ENCODE measurements at places on chromosomes 5 and 9.

DNA sequence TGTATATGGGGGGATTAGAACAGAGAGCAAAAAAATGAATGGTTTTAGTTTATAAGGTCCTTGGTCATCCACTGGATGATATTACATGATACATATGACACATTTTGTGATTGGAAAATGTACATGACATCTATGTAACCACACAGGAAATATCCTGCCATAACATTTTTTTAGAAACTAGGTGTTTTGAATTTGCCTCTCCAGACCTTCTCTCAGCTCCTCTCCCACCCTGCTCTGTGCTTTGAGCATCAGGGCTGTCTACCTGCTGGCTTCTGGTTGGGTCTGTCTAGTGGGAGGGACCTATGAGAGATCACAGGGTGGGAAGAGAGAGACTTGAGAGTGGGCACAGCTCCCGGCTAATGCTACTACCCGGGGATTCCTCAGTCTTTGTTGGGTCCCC is 24.4 kb downstream of the AKNA start:
- DNase-seq = no peak

DNA sequence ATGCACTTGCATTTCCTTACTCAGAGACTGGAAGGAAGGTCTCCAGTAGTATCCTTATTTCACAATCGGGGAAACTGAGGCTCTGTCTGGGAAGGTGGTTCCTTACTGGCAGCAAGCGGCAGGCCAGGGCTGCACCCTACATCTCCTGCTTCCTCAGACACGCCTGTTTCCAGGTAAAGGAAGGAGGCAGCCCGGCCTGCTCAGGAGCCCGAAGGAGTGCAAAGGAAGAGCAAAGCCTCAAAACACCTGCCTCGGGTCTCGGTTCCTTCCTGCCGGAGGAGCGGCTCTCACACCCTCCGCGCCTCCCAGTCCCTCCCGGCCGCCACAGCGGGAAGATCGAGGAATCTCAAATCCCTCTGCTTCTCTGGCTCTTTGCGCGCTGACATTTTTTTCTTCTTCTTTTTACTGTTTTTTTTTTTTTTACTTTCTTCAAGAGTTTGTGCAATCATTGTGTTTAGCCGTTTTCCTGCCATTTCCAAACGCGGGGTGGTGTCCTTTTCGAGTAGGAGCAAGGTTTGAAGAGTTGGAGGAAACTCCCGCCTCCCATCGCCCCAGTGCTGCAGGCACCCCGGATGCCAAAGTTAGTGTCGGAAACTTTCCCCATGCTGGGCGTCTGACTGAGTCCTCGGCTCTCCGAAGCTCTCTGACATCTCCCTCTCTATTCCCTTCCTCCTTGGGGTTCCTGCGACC is 1.0 kb downstream of the GGTA1 start:
- peak; percentile 48 for DNase-seq

DNA sequence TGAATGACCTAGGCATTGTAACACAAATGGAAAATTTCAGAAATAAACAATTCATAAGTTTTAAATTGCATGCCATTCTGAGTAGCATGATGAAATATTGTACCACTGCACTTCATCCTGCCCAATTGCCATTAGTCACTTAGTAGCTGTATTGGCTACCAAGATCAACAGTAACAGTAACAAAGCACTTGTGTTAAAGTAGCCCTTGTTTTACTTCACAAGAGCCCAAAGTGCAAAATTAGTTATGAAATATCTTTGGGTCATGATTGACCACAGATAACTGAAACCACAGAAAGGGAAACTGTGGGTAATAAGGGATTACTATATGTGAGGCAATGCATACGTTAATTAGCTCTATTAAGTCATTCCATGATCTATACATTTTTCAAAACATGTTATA is 33.3 kb upstream of the RORB start:
- no peak for DNase-seq

DNA sequence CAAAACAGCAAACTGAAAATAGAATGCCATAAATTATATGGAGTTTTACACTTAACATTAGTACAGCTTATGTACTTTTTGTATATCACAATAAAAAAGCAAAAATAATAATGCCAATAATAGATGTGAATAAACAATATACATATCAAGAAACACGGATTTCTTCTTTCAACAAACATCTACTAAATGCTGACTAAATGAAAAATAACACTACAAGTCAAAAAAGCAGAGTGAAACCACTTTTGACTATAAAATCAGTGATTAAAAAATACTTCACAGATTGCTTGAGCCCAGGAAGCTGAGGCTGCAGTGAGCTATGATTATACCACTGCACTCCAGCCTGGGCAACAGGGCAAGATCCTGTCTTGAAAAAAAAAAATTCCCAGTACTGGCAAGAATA is 32.2 kb downstream of the FANCC start:
- no peak for DNase-seq

GRCh38 chr5:1846583-1846982 is 36.1 kb downstream of the IRX4 start:
- no peak for DNase-seq

- no peak for DNase-seq
These were observed 213.9 kb upstream of the FBXL7 start for GRCh38 chr5:15285901-15286583.

- DNase-seq = no peak
These were observed 207.4 kb downstream of the PAPPA start for GRCh38 chr9:116360989-116361388.

DNA sequence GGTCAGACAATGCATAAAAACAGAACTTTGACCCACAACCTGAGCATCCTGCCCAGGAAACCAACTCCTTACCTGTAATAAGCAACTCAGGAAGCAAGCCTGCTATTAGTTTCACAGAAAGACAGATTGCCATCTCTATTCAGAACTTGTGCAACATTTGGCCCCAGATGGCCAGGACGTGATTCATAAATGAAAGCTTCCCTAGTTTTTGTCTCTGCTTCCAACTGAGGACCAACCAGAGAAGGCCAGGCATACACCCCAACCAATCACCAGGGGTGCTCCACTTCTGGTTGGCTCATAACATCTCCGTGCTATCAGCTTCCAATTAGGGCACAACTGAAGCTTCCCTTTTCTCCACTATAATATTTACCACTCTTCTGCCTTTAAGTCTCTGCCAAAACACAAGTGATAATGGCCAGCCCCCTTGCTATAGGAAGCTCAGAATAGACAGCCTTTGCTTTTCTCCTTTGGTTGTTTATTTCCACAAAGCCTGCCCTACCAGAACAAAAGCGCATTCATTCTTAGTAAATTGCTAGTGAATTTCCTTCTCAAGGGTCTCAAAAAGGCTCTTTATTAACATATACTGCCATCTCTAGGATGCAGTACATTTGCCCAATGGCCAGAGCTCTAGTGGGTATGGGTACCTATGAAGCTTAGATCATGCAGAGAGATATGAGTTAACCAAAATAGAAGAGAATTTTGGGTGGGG is 289.7 kb upstream of the DAP start:
- DNase-seq = no peak

GRCh38 chr9:104589626-104590025 is 9.6 kb downstream of the OR13C5 start:
- no peak for DNase-seq

DNA sequence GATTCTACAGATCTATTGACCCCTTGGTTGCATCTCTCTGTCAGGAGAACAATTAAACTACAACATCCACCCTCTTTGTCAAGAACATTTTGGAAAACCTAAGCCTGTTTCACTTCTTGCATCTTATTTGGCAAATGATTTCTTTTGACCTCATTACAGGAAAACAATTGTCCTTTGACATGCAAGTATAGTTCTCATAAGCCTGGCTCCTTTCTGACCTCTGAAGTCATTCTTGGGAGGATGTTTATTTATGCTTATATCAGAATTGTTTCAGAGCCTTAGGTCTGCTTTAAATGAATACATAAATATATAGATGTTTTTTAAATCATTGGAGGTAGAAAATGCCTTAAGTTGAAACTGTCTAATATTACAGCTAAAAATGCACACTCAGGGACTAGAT is 361.3 kb upstream of the PTGER4 start:
- DNase-seq = no peak

GRCh38 chr5:135238622-135239452 is 160.2 kb downstream of the MACROH2A1 start:
- DNase-seq = no peak

DNA sequence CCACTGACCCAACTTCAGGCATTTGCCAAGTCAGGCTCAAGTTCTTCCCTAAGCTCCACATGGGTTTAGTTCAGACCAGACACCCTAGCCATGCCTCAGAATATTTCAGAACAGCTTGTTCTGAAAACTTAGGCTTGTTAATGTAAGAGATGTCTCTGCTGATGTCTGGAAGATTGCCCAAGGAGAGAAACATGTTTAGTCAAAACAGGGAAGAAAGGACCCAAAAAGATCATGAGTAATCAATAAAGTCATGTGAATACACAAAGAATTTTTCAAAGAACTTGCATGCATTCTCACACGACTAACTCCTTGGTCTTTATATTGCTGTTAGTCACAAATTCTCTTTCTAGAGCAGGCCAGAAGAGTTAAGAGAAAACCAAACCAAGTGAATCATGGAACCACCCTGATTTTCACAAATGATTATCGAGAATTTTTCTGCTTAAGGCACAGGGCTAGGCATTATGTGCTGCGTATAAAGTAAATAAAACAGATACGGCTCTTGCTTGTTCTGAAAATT is 158.1 kb upstream of the HMHB1 start:
- DNase-seq = no peak

DNA sequence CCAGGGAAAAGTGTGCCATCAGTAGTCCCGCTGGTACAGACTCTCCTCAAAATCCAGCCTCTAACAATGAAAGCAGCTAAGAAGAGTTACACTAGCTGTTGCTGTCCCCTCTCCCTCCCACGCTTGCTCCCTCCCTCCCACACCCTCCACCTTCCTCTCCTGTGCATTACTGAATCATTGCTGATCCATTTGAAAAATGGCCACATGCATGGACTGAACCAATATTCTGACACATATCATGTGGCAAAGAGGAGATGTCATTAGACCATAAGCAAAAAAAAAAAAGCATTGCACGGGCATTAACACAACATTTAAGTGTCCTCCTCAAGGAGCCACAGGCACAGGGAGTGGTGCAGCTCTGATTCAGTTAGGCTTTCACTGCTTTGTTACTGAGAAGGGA is 37.9 kb downstream of the LHFPL2 start:
- no peak for DNase-seq

DNA sequence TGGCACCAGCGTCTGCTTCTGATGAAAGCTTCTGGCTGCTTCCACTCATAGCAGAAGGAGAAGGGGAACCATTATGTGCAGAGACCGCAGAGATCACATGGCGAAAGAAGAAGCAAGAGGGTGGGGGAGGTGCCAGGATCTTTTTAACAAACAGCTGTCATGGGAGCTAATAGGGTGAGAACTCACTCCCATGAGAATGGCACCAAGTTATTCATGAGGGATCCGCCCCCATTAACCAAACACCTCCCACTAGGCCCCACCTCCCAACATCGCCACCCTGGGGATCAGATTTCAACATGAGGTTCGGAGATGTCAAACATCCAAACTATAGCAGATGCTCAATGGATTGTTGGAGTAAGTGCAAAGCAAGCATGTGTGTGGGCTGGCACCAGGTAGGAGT is 125.8 kb upstream of the SLIT3 start:
- DNase-seq = no peak

GRCh38 chr5:643811-644271 is 31.7 kb downstream of the CEP72 start:
- no peak for DNase-seq

- no peak for DNase-seq
These were observed 1.3 kb upstream of the ACOT12 start for GRCh38 chr5:81395262-81395661.

- DNase-seq = no peak
These were observed 17.0 kb downstream of the TTLL11 start for GRCh38 chr9:122076117-122076516.

GRCh38 chr5:134592141-134592746 is 40.4 kb downstream of the SAR1B start:
- no peak for DNase-seq

DNA sequence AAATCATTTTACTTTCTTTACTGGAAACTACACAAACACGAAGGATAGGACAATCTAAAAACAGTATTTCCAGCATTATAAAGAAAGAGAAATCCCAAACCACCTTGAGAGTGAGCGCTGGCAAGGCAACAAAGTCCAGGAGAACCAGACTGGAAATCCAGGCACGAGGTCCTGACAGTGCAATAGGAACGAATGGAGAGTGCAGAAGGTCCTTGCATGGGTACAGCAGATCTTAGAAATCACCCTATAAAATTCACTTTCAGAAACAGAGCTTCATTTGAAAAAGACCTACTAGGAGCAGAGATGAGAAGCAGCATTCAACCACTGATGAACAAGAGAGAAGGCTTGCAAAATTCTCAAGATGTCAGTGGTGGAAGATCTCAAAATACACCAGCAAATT is 133.7 kb upstream of the ST8SIA4 start:
- no peak for DNase-seq

DNA sequence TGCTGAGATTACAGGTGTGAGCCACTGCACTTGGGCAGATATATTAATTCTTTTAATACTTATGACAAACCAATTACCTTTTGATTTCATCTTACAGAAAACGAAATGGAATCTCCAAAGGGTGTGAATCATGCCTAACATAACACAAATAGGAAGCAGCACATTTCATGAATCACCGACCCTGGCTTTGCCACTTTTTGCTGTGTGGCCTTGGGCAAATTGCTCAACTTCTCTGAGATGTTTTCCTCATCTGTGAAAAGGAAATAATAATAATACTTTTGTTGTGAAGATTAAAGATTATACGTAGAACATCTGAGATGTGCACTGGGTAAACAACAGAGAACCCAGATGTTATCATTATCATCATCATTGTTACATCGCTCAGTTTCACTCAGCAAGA is 50.7 kb upstream of the FREM1 start:
- DNase-seq = no peak

GRCh38 chr5:128426090-128426534 is 111.9 kb downstream of the FBN2 start:
- DNase-seq = no peak

DNA sequence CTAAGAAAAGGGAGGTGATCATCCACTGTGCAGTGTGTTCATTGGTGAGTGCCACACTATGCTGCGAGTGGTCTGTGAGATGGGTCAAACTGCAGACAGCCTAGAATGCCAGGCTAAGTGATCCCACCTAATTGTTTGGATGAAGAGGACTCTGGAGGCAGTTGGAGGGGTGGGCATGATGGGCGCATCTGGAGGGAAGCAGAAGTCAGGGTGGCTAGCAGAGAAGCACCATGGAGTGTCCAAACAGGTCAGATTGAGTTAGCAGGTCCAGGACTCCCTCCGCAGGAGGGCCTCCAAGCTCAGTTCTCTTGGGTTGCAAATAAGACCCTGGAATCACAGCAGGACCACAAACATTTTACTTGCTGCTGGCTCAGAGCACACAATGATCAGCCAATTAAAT is 19.9 kb upstream of the ANGPTL2 start:
- DNase-seq = no peak

GRCh38 chr5:173018358-173018757 is 34.8 kb downstream of the ATP6V0E1 start:
- no peak for DNase-seq
